Right cardiac atrium (tissue), 5 donors: ENCODE measurements at places on chromosomes 2 and 18. TPM values are rescaled to one million over a fixed set of nuclear protein-coding genes. Genes with fewer than 3 reads are reported as not detected.

The KIAA1328 gene
- polyA plus RNA-seq = 2.6 TPM

The PFN4 gene
- 2.8 TPM for polyA plus RNA-seq

The ELOA2 gene
- not detected for polyA plus RNA-seq

GRCh38 chr2:48198371-48198770 lies 292.1 kb upstream of the FBXO11 start:
- DNase-seq = no peak

DNA sequence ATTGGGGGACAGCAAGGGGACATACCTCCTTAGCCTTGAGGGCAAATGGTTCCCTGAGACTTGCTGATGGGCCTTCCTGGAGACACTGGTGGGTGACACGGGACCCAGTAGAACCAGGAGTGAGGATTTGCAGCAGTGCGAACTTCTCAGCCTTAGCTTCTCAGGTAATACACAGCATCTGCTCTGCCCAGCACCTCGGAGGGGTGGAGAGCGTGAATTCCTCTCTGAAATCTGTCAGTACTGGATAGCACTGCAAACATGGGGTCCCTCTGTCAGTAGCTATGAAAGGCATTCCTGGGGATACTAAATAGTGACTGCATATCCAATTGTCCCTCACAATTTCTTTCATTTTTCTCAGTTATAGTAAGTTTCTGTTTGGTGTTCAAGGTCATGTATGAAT lies 151.7 kb downstream of the GBX2 start:
- no peak for DNase-seq

GRCh38 chr2:46909771-46910419 lies 5.7 kb downstream of the MCFD2 start:
- no peak for DNase-seq

- DNase-seq = no peak
These were observed 281.6 kb downstream of the ZNF385B start for GRCh38 chr2:179579800-179580199.

- DNase-seq = no peak
These were observed 1225.6 kb downstream of the LRP1B start for GRCh38 chr2:140905083-140905781.

DNA sequence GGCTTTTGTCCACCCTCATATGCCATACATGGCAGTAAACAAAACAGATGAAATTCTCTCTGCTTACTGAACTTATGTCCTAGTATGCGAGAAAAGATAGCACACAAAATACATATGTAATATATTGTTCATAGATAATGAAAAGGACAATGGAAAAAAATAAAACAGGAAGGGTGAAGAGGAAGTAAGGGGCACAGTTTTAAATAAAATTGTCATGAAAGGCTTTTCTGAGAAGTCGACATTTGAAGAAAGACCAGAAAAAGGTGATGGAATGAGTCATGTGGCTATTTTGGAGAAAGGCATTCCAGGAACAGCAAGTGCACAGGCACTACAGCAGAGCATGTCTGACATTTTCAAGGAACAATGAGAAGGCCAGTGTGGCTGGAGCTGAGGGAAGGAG lies 56.4 kb downstream of the KCNH7 start:
- DNase-seq = no peak

DNA sequence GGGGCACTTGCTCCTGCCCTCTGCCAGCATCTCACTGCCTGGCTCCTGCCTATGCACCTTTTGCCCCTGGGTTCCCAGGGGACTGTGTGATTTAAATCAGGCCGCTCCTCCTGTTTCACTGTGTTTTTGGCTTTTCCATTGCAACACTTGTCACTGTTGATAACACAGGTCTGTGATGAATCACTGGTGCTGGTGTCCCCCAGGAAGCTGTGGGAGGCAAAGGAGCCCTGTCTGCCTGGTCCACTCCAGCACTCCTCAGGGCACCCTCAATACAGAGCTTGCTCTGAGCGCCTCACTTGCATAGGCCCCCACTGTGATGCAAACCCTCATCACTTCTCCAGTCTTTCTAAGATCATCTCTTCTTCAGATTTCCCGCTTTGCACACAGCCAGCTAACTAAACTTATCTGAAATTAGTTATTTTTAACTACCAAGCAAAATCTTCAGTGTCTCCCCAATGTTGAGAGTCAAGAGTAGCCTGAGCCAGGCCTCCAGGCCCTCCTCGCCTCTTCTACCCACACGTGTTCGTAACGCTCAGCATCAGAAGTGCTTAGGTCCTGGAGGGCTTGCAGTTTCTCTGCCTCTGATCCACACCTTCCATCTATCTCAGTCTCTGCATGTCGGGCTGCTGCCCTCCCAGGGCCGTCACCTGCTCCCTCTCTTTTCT lies 2.8 kb downstream of the TMEM18 start:
- no peak for DNase-seq

DNA sequence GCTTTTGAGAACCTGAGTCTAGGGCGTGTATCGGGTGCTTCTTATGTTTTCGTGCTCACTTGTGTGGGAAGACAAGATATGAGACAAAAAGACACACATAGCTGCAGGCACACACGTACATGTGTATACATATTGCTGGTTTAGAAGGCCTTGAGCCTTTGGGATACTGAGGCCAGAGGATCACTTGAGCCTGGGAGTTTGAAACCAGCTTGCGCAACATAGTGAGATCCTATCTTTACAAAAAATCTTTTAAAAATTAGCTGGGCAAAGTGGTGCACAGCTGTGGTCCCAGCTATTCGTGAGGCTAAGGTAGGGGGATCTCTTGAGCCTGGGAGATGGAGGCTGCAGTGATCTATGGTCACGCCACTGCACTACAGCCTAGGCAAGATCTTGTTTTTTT lies 18.8 kb upstream of the NEDD4L start:
- no peak for DNase-seq

- DNase-seq = no peak
These were observed 40.1 kb downstream of the FBXO48 start for GRCh38 chr2:68426848-68427579.

DNA sequence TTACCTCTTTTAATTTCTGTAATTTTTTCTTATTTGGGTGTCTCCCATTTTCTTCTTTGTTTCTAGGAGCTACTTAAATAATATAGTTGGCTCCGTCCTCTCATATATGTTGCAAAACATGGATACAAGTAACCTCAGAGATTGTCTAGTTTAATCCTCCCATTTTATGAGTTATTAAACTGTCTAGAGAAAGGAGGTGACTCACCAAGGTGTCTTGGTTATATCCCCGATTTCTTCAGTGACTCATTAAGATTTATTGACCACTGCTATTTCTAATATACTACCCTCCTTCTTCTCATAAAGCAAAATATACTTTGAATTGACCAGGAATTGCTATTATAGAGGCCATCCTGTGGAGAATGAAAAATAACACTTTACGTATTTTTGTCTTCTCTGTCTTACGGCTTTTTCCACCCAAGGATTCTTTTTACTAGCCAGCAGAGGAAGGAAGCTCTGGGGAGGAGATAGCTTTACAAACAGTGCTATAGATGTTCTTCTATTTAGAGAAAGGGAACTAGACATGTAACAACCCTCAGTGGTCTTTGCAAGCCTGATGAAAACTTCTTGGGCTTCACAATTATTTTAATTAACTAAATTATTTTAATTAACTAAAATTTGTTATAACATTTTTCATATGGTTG lies 300.4 kb upstream of the TNP1 start:
- DNase-seq = no peak

- no peak for DNase-seq
These were observed 7.6 kb upstream of the ASXL2 start for GRCh38 chr2:25885933-25886332.

DNA sequence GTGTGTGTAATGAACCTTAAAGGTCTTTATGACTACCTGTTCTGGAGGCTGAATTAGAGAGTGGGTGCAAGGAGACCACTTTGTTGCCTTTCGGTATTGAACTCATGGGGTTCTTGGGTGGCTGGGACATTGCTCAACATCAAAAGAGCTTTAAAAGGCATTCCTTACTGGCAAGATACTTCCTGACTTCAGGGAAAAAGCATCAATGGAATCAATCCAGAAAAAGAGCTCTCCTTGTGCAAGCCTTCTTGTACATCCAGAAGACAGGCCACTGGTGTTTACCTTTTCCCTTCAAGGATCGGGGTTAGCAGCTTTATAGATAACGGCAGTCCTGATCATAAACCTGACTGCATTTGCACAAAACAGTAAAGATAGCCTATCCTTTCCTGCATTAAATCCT lies 9.5 kb downstream of the PNO1 start:
- DNase-seq = no peak

DNA sequence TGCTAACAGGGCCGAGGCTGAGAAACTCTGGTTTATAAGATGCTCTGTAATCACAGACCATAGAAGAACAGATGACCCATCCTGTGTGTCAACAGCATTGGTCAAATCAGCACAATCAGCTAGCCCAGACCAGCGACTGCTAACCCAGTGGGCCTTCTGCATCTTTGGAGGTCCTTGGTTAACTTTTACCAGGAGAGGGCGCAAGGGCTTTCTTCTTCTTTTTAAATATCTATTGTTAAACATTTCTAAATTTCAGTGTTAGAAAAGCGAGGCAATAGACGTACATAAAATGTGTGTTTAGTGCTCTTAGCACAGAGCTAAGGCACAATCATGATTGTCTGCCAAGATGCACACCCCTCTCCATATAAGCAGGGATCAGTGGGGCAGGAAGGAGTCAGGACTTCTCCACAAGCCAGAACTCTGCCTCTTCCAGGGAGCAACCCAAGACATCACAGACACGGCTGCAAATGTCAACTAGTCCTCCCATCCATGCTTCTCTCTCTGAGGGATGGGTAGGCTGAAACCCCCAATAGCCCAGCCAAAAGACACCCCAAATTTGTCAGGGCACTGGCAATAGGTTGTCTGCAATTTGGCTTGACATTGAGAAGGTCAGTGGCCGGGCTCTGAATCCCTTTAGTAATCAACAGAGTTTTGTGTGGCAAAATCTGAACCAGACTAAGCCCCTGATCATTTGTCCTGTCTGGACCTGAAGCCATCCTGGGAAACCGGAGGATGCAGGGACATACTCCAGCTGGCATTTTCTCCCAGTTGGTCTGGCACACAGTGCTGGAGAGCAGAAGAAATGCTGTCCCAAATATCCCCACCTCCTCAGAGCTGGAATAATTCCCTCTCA lies 188.2 kb downstream of the BCL2 start:
- no peak for DNase-seq

GRCh38 chr2:47520825-47521665 lies 118.1 kb downstream of the MSH2 start:
- peak; percentile 71 for DNase-seq
